ENCODE measurements at places on chromosomes 13 and 19.

- DNase-seq = no peak
Measured at GRCh38 chr13:51158880-51159518, 47.9 kb upstream of the C13orf42 start.

DNA sequence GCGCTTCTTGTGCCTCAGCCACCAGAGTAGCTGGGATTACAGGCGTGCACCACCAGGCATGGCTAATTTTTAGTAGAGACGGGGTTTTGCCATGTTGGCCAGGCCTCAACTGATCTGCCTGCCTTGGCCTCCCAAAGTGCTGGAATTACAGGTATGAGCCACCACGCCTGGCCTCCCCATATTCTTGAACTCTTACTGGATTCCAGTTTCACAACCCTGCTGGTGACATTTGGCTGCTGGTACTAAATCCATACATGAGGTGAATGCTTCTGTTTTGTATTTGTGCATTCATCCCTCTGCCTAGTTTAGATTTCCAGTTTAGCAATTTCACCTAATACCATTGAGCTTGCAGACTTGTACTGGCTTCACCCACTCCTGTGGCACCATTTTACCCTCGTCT lies 13.9 kb downstream of the SLC25A15 start:
- no peak for DNase-seq

DNA sequence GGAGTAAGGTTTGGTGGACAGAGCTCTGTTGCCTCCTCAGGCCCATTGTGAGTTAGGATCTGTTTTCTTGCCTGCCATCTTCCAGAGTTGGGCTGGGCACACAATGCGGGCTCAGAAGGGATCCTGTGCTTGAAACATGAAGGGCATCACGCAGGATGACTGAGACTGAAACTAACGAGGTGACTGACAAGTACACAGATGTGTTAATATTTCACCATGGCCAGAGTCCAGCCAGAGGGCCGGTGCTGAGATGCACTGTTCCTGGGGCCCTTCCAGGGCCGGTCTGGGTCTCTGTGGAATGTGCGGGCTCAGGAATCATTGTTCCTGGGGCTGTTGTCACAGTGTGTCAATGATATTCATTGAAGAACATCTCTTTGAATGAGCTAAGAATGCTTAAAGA lies 163.7 kb downstream of the URI1 start:
- no peak for DNase-seq

DNA sequence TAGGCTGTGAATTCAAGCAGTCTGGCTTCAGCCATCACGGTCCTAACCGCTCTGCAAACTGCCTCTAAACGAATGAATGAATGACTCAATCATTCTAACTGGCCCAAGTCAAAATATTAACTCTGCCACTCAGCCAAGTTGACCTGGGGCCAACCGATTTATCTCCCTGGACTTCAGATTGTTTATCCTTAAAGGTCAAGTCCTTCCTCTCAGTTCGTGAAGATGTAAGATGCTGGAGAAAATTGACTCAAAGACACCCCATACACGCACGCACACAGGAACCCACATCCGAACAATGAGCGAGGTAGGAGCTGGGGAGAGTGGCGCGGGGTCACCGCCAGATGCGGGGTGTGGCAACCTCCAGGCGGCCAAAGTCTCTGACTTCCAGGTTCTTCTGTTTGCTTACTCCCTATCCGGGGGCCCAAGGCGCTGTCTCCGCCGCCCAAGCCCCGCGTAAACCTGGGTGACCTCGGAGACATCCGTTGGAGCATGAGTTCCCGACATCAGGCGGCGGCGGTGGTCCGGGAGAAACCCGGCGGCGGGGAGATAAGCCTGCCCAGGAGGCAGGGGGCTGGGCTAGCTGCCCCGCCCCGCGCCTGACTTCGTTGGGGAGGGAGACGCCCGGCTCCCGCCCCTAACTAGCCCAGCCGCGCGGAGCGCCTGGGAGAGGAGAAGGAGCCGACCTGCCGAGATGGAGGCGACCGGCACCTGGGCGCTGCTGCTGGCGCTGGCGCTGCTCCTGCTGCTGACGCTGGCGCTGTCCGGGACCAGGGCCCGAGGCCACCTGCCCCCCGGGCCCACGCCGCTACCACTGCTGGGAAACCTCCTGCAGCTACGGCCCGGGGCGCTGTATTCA lies at the start of gene CYP2S1:
CYP2S1 (plus strand) TSS at position 646 of the 856 bp plus-strand sequence; CDS start at position 692, 46 bp downstream.
- no peak for DNase-seq

- DNase-seq = no peak
Measured at GRCh38 chr19:7916103-7916954, 1.7 kb downstream of the TGFBR3L start.

- DNase-seq = no peak
Measured at GRCh38 chr13:114042066-114042815, 68.4 kb upstream of the C13orf46 start.

GRCh38 chr13:38628554-38628953 lies 58.3 kb upstream of the FREM2 start:
- no peak for DNase-seq

DNA sequence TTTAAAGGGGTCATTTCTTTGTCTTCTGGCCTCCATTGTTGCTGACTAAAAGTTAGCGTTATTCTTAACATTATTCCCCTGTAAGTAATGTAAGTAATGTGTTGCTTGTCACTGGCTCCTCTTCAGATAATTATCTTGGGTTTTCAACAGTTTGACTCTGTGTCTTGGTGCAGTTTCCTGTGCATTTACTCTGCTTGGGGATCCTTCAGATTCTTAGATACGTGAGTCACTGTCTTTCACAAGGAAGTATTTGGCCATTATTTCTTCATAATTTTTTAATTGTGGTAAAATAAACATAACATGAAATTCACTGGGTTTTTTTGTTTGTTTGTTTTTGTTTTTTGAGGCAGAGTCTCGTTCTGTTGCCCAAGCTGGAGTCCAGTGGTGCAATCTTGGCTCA lies 13.5 kb upstream of the OR7D2 start:
- no peak for DNase-seq

- DNase-seq = no peak
Measured at GRCh38 chr19:2455851-2456570, 748 bp downstream of the LMNB2 start.

DNA sequence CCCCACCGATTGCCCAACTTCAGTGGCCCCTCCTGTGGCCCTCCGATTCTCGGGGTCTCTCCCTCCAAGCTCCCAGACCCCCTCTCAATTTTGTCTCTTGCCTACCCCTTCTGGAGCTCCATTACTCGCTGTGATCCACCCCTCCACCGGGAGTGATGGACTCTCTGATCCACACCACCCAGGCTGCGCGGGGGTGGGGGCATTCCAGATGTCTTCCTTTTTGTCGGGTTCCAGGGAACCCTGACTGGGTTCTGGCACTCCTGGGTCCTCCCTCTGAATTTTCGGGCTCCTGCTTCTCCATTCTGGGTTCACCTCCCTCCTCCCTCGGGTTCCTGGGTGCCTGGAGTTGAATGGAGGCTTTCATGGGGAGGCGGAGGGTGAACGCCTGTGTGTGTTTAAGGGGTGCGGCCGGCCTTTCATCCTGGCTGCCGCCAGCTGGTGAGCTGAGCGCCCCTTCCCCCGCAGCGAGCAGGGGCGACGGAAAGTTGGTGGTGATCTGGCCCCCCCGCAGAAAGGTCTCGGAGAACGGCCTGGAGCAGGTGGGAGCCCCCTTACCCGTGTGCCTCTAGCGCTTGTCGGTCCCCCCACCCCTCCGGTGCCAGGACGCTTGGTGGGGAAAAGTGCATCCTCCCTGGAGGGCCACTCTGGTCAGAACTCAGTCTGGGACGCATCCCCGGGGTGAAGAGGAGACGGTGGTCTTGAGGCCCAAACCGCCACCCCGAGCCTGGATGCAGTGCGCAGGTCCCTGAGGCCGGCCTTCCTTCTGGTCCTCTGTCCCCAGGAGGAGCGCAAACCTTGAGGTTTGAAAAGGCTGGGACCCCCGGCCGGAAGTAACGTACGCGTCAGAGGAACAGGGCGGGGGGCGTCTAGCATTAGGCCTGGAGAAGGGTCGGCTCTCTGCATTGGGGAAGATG lies 1.6 kb downstream of the MISP3 start:
- no peak for DNase-seq

DNA sequence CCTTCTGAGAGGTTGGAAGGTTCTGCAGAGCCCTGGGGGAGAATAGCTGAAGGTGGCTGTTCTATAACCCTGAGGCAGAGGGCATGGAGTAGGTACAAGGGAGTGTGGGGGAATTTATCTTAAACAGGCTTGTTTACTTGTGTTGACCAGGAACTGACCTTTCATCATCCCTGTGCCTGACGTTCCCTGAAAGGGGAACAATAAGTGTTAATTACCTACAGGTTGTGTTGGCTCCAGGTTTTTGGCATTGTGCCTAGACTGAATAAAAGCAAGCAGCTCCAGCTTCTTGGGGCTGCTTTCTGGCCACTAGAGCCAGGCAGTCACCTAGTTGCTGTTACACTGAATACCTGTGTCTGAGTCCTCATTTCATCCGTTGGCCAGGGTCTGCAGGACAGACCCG lies 60.0 kb downstream of the ZNF627 start:
- no peak for DNase-seq

DNA sequence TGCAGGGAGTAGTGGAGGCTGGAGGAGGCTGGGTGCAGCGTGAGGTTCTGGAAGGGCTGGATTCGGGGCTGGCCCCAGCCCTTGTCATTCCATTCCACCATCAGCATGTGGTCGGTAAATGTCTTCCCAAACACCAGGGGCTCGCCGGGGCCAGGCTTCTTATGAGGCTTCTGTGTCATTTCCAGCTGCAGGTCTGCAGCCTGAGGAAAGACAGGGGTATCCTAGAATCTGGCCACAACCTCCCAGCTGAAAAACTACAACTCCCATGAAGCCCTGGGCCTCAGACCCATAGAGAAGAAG lies 4.4 kb downstream of the BCAT2 start:
- no peak for DNase-seq

DNA sequence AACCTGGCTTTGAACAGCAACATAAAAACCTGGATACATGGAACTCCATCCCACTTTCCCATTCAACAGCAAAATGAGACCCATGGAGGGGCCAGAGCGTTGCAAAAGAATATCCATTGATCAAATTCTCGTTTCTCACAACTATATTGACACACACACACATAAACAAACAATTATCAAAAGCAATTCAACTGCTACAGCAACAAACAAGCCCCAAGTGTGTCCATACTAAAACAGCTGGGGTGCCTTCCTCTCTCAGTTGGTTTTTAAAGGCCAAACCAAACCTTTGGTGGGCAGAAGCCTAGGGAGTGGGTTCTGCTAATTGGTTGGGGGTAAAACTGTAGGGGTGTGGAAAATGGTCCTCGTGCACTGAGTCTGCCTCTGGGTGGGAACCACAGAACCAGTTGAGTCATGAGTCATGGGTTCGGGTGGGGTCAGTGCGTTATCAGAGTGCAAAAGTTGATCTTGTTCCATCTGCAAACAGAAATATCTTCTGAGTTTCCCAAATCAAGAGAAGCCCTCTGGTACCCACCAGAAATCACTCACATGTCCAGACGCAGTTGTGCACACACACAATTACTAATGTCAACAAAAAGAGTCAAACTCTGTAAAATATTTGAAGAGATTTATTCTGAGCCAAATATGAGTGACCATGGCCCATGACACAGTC lies 18.5 kb downstream of the GPR42 start:
- DNase-seq = no peak

DNA sequence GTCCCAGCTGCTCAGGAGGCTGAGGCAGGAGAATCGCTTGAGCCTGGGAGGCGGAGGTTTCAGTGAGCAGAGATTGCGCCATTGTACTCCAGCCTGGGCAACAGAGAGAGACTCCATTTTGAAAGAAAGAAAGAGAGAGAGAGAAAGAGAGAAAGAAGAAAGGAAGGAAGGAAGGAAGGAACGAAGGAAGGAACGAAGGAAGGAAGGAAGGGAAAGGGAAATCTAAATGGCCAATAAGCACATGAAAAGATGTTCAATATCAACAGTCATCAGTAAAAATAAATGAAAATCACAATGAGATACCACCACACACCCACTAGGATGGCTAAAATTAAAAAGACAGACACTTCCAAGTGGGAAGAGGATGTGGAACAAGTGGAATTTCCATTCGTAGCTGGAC lies 19.7 kb downstream of the FXYD5 start:
- DNase-seq = no peak

DNA sequence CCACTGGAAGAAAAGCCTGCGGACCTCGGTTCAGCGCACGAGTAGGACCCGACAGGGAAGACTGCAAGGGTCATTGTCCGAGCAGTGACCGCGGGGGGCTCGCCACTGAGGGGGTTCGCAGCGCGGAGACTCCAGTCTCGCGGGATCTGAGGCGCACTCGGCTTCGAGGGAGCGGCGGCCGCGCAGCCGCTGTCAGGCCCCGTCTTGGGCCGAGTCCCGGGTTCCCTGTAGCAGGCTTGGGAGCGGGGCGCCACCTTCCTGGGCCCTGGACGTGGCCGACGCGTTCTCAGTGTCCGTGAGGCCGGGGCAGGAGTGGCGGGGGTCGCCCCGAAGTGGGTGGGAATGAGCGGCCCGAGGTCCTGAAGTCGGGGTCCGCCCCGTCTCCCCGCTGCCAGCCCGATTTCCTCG lies 474 bp upstream of the FAM174C start:
- DNase-seq = no peak

GRCh38 chr19:49552749-49553148 lies 24.9 kb downstream of the RCN3 start:
- DNase-seq = no peak
